Muscle of leg (tissue), 16 donors: ENCODE measurements at places on chromosomes 5 and 9. TPM values are rescaled to one million over a fixed set of nuclear protein-coding genes. Genes with fewer than 3 reads are reported as not detected.

AHRR gene
- polyA plus RNA-seq = 1.4 TPM

LRRC19 gene
- 3.8 TPM for polyA plus RNA-seq

- no peak for DNase-seq
These were observed 6.2 kb downstream of the RBM22 start for GRCh38 chr5:150694612-150695011.

DNA sequence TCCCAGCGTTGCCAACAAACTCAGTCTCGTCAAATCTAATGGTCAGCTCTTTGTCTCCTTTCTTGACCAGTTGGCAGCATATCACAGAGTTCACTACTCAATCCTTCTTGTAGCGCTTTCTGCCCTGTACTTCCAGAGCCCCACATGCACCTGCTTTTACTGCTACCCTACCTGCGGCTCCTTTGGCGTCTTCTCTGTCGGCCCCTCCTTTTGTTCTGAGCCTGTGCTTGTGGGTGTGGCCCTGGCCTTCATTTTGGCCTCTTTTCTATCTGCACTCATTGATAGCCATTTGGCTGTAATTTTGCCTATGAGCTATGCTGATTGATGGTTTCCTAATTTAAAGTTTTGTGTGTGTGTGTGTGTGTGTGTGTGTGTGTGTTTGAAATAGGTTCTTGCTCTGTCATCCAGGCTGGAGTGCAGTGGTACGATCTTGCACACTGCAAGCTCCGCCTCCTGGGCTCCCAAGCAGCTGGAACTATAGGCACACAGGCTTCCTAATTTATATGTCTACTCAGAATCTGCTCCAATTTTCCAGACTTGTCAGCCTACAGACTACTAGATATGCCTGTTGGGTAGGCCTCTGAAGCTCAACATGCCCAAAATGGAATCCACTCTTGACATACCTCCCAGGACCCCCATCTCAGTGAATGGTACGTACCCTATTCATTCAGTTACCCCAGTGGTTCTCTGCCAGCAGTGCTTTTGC is 32.3 kb downstream of the ARPC5L start:
- DNase-seq = no peak

GRCh38 chr9:117917873-117918272 is 213.7 kb downstream of the TLR4 start:
- no peak for DNase-seq

GRCh38 chr5:127757576-127757975 is 54.4 kb downstream of the CCDC192 start:
- peak; percentile 50 for DNase-seq

DNA sequence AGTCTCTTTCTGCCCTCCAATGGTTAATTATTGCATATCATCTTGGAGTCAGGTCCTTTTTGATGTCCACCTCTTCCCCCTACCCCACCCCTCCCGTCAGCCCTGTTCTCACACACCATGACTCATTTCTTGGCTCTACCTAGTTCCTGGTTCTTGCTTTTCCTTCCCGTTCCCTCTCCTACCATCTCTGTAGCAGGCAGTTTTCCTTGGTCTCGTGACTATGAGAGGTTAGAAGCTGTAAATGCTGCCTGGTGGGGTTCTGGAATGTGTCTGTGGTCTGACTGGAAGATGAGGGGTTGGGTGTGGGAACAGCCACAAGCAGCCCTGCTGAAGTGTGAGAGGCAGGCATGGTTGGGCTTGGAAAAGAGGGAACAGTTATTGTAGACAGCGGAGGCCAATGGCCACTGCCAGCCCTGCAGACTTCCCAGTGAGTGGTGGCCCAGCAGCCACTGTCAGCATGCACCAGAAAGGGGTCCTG is 18.2 kb downstream of the SLC22A5 start:
- DNase-seq = peak; percentile 91
